ENCODE measurements at places on chromosomes 6 and 20. TPM values are rescaled to one million over a fixed set of nuclear protein-coding genes. Genes with fewer than 3 reads are reported as not detected.

UBE2V1 gene
- total RNA-seq: 150 TPM

PTPRT gene
- 49.0 TPM for total RNA-seq

NKAPL gene
- total RNA-seq: not detected

DNA sequence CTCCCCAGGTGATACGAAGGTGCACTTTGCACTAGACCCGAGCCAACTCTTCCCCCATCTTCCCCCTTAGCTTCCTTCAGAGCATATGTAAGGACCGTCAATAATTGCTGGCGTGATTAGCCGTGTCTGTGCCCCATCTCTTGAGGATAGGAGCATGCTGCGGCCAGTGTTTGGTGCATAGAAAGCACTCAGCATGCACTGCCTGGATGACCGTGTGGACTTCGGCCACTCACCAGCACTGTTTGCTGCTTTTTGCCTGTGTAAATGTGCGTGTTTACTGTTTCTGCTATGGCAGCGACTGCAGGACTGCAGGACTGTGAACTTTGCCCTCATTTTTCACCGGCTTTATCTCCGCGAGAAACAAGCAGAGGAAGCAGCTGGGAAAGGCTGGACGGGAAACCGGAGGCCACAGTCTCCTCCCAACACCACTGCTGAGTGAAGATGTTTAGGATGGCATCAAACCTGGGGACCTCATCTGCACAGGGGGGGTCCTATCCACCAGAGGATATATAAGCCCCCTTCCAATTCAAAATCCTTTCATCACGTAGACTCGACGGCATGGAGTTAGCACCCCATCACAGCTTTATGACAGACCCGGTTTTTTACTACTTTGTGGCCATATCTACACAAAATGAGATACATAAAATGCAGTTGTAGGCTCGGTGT lies 150.6 kb upstream of the AFDN start:
- DNase-seq: peak; percentile 33
- H3K36me3 ChIP-seq: peaks cover 5% of the 10 kb centered on the region
- H3K27me3 ChIP-seq: no peaks in the 10 kb centered on the region
- H3K27ac ChIP-seq: peak overlapping the region; percentile 95
- peak overlapping the region; percentile 44 for H3K4me3 ChIP-seq

DNA sequence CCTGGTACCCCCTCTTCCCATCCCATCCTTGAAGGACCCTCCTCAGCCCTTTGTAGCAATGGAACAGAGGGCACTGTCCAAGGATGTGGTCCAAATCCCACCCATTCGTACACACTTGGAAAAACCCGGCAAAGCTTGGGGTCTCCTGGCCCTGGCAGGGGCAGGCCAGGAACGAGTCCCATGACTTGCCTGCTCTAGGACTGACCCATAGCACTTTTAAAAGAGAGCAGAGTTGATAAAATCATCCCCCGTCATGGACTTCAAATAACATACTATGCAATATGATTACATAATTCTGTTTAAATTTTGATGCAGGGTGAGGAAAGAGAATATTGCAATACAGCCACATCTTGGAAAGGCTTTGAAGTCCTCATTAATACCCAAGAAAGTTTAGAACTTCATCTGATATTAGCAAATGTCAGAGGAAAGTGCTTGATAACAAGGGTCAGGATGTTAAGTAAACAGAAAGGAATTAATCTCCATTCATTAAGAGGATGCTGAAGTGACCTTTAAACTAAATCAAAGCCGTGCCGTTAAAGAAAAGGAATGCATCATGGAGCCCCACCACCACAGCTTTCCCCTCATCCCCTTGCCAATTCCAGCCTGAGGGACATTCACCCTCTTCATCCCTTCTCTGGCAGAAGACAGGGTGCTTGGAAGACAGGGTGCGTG lies 60.7 kb upstream of the NXT1 start:
- peaks cover 28% of the 10 kb centered on the region for H3K4me1 ChIP-seq
- H3K27me3 ChIP-seq: peaks cover 48% of the 10 kb centered on the region
- H3K4me3 ChIP-seq: no peak overlapping the region
- H3K36me3 ChIP-seq: no peaks in the 10 kb centered on the region

All from progenitor cell of endocrine pancreas (in vitro differentiated cells).